Lung microvascular endothelial cell (primary cell): ENCODE measurements at places on chromosomes 7 and 10.

DNA sequence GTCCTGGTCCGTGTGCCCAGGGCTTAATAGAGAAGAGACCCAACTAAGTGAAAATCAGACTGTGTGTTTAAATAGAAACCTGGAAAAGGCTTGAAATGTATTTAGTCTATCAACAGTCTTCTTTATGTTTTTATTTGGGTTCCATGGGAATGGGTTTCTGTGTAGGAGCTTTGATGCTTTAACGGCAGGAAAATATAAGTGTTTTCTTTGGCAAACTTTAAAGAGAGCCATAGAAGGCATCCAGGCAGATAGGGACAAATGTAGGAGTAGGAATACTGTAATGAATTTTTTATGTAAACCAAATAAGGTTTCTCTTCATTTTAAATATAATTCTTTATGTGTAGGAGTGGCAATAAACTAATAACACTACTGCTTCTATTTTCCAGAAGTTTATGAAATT, 989.0 kb downstream of the GATA3 start:
- no peak for DNase-seq

DNA sequence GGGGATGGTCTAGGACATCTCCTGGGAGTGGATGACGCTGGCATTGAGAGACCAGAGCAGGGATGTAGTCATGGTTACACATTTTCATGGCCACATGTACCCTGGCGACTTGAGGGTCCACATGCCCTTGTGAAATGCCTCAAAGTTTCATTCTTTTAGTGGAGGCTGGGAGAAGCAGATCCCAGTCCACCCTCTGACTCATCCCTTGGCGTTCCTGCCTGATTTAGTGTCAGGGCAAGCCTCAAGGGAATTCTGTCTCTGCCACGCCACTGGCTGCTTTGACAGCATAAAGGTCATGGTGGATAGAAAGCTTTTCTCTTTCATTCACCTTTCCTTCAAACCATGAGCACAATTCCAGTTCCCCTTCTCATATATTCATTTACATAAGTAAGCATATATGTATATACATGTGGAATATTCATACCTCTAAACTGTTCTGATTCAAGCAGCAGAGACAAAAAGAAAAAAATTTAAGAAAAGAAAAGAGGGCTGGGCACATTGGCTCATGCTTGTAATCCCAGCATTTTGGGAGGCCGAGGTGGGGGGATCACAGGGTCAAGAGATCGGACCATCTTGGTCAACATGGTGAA, 21.8 kb upstream of the KIF5B start:
- DNase-seq = peak; percentile 6

DNA sequence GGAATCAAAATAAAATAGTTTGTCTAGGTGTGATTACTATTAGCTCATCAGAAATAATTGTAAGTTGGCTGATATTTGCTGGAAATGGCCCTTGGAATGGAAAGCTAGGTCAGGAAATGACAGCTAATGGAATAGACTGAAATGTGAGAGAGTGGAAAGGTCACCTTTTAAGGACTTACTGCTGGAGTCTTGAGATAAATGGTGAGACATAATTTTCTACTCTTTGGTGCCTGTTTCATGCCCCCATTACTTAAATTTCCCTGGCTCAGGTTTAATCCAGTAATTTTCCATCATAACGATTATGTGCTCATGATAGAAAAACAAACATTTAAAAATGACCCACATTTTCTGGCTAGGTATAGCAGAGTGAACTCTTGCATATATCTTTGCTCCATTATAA, 123.6 kb downstream of the ADAM22 start:
- DNase-seq = peak; percentile 1

- DNase-seq = no peak
These were observed 9.4 kb downstream of the PRSS58 start for GRCh38 chr7:142248166-142249160.

DNA sequence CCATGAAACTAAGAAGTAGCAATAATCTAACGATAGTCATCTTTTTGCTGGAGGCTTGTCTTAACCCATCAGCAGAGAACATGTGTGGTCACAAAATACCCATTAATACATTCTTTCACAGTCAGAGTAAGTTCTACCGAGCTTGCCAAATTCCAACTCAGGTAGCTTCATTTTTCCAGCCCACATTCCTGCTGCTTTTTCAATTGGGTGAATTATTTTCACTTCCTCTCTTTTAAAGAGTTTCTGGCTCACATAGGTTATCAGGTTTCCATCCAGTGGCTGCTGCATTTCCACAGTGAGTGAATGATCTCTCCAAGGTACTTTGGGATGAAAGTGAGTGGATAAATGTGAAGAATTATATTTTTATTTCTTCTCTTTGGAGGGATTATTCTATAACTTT, 233.1 kb downstream of the SEMA3E start:
- DNase-seq = no peak

DNA sequence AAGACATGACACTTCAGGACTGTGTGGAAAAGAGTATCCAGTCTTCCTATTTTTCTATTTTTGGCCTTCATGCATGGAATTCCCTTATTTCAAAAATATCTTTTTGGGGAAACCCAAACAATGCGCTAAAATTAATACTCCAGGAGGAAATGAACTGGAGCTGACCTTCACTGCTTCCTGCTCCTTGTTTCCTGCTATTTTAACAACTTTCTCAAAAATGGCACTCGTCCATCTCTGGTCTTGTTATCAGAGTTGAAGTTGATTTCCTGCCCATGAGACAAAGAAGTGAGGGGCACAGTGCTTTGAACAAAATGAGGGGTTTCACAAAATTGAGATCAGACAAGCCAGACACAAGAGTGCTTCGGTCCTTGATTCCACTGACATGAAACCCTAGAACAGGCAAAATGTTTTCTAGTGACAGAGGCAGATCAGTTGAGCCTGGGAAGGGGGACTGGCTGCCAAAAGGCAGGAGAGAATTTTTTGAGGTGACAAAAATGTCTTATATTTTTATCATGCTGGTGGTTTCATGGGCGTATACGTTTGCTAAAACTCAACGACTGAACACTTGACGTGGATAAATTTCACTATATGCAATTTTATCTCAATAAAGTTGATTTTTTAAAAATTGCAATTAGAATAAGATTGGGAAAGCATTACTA, 193.2 kb downstream of the CREB5 start:
- peak; percentile 65 for DNase-seq

- no peak for DNase-seq
These were observed 24.0 kb upstream of the ERCC6 start for GRCh38 chr10:49562893-49563292.

DNA sequence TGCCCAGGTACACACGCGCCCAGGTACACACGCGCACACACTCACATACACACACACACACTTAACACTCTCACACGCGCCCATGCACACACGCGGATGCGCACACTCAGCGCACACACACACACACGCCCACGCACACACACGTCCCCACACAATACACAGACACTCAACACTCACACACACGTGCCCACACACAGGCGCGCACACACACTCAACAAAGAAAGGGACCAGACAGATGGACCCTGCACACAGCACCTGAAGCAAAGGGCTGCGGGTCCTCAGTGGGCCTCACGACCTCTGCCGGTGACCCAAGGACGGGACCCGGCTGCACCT, 257.4 kb downstream of the ZMYND11 start:
- DNase-seq = no peak

GRCh38 chr7:117383046-117383445, 44.2 kb downstream of the ASZ1 start:
- DNase-seq = no peak

DNA sequence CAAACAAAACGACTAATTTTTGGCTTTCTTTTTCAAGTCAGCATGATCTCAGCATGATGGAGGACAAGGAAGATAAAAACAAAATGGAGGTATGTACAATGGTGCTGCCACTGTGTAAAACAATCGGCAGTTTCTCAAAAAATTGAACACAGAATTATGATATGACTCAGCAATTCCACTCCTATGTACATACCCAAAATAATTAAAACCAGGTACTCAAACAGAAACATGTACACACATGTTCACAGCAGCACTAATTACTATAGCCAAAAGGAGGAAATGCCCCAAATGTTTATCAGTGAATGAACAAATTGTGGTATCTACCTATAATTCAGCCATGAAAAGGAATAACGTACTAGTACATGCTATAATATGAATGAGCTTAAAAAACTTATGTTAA, 29.9 kb downstream of the SNX13 start:
- no peak for DNase-seq

DNA sequence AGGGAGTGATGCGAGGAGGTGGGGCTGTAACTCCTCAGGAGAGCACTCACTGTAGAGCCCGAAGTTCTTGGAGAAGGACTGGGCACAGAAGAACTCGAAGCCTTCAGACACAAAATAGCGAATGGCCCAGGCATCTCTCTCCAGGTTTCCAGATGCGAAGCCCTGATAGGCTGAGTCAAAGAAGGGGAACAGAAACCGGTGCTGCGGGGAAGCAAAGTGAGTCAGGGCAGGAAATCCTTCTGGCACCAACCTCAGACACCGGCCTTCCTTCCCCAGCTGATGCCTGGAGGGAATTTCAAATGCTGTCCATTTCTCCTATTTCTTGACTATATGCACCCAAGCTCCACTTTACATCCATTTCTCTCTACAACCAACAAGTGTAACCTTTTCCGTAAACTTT, 26.8 kb downstream of the GOT1 start:
- DNase-seq = peak; percentile 23
